Right ventricle myocardium superior (tissue), 1 donor: ENCODE measurements at places on chromosomes 13 and 19.

- DNase-seq, result no peak
These were observed 40.3 kb upstream of the UFM1 start for GRCh38 chr13:38309397-38309796.

DNA sequence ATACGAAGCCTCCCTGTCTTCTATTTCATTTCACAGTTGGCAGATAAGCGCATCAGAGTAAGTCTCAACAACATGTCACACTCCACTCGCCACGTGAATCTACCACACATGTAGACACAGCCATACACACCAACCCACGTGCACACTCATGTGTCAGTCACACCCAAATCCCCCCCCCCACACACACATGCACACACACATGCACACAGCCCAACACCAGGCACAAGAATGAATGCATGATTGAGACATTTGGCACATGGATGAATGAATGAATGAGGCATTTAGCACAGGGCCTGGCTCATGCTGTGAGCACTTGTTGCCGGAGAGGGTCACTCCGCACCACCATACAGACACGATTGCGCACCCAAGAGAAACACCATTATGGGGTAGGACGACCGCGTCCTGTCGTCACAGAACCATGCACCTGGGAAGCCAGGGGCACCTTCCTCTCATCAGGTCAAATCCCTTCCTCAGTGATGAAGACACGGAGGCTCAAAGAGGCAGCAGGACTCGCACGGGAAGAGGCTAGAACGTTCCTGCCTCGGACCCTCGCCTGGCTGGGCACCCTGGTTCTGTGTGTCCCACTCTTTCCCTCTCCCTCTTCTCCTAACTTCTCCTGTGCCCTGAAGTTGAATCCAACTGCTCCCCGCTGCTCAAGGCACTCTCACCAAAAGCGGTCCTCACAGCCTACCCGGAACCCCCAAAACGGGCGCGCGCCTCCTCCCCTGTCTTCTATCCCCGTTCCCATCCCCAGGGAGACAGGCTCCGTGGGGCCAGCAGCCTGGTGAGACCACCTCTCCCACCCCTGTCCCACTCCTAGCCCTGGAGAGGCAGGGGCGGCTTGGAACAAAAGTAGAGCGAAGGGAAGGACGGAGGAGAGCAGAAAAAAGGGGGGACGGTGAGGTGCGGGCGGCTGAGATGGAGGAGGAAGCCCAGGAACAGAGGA, 1.3 kb downstream of the MEIS3 start:
- DNase-seq, result no peak

GRCh38 chr19:51089786-51090185, 7.1 kb upstream of the KLK14 start:
- DNase-seq, result no peak

DNA sequence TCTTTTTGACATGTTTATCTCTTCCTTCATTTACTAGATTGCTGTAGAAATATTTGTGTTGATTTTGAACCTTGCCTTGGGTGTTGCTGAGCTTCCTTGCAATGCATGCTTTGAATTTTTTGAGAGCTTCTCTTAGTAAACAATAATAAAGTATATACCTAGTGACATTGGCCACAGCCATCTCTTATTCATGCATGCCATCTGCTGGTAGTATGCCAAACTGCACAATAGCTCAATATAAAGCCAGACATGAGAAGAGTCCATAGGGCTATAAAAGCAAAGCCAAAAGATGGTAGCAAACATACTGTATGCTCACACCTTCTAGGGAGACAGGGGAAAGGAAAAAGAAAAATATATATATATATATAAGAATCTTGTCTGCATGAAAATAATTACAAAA, 18.9 kb upstream of the ZSCAN5A start:
- no peak for DNase-seq

GRCh38 chr19:11506967-11507366, 1.3 kb upstream of the ZNF653 start:
- no peak for DNase-seq
